NCI-H187 (cell line): ENCODE measurements at places on chromosomes 3 and 15.

DNA sequence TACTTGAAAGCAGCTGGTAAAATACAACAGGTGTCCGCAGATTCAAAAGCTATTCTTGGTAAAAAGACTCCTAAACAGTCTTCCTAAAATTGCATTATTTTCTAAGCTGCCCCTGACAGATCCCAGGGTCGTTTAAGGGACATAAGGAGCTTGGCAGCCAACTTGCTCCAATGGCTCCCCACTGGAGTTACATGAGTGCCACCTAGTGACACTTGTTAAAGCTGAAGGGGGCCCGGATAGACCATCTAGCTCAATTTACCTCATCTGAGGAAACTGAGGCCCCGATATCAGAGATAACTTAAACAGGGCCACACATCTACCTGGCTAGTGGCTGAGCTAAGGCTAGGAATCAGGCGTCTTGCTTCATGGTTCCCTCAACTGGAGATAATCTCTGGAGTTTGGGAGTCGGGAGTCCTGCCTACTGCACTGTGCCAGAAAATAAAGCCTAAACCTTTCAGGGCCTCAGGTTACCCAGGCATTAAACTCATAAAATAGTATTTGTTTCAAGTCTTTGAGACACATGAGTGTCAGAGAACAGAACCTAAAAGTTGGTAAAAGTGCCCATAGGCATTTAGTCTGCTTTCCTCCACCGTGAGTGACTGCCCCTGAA, 6.5 kb upstream of the TBC1D23 start:
- DNase-seq = no peak

- DNase-seq = no peak
Observed at GRCh38 chr3:156732261-156732660, 57.9 kb downstream of the TIPARP start.

GRCh38 chr3:16300881-16301359, 35.9 kb downstream of the OXNAD1 start:
- no peak for DNase-seq

GRCh38 chr3:14423197-14423743, 20.9 kb downstream of the SLC6A6 start:
- no peak for DNase-seq

DNA sequence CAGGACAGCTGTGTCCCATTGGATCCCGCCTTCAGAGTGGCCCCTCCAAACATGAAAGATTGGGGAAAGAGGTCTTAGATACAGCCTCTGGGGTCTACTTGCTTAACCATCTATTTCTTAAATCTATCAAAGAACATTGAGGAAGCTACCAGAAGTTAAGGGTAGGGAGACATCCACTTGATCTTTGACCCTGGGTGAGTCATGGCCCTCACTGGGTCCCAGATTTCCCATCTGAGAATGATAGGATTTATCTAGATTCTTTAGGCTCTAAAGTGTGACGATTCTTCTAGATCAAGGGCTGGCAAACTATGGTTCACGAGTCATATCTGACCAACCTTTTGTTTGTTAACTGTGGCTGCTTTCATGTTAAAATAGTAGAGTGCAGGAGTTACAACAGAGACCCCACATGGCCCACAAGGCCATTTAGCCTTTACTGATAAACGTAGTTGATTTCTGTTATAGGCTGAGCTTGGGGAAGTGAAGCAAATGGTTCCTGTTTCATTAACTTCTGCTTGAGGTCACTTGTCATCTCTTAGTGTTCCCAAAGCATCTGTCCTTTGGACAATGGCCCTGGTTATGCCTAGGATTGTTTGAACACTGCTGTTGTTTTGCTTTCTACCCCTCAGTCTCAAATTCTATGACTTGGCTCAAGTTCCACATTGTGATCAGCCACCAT, 8.0 kb downstream of the MUC13 start:
- DNase-seq = no peak

DNA sequence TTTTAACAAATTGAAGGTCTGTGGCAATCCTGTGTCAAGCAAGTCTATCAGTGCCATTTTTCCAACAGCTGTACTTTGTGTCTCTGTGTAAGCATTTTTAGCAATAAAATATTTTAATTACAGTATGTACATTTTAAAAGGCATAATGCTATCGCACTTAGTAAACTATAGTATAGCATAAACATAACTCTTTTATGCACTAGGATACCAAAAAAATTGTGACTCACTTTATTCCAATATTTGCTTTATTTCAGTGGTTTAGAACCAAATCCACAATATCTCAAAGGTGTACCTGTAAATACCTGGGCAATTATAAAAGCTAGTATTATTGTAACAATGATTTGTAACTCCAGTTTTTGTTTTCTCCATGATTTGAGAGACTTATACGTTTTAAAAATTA, 46.5 kb downstream of the FRMD5 start:
- DNase-seq = no peak

DNA sequence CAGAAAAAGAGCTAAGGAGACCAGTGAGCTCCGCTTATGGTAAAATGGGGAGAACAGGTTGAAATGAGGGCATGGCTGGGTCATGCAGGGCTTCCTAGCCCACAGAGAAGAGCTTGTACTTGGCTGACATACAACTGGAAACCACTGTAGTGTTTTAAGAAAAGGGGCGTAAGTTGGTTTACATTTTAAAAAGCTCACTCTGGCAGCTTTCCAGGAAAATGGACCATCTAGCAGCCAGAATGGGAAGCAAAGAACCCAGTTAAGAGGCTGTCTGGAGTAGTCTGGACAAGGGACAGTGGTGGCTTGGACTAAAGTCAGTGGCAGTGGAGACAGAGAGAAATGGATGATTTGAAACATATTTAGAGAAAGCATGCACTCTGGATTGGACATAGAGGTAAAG, 1.9 kb downstream of the MORC1 start:
- no peak for DNase-seq

DNA sequence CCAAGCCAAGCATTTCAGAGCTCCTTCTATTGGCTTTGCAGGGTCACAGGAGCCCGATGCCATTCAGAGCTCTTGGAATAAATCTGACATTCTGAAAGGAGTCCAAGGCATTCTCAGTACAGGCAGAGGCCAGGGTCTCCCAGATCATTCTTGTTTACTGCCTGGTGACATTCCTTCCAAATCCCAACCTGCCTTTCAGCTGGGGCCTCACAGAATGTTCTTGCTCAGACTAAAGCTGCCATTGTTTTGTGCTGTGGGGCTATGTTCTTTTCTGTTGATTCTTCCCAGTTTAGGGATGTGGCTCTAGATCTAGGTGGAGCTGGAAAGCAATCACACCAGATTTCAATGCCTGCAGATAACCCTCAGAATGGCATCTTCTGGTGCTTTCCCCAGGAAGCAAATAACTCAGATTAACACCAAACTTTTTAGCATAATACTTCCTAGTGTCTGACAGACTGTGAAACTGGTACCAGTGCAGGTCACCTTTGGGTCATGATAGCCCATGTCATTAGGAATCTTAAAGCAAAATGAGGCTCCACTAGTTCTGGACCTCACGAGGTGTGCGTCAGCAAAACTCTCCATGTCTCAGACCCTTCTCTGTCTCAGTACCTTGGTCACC, 166.9 kb downstream of the CHST2 start:
- no peak for DNase-seq

GRCh38 chr15:78243058-78243457, 8.7 kb upstream of the ACSBG1 start:
- DNase-seq = no peak

DNA sequence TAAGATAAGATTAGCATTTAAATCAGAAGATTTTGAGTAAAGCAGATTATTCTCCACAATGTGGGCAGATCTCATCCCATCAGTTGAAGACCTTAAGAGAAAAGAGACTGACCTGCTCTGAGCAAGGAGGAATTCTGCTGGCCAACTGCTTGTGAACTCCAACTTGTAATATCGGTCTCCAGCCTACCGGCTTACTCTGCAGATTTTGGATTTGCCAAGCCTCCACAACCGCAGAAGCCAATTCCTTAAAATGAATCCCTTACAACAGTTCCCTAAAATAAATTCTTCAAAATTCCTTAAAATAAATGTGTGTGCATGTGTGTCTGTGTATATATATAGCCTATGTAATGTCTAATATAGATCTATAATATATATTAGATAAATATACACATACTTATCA, 107.4 kb upstream of the KLF13 start:
- no peak for DNase-seq

GRCh38 chr3:160434071-160434470, 15.5 kb downstream of the TRIM59 start:
- DNase-seq = no peak

DNA sequence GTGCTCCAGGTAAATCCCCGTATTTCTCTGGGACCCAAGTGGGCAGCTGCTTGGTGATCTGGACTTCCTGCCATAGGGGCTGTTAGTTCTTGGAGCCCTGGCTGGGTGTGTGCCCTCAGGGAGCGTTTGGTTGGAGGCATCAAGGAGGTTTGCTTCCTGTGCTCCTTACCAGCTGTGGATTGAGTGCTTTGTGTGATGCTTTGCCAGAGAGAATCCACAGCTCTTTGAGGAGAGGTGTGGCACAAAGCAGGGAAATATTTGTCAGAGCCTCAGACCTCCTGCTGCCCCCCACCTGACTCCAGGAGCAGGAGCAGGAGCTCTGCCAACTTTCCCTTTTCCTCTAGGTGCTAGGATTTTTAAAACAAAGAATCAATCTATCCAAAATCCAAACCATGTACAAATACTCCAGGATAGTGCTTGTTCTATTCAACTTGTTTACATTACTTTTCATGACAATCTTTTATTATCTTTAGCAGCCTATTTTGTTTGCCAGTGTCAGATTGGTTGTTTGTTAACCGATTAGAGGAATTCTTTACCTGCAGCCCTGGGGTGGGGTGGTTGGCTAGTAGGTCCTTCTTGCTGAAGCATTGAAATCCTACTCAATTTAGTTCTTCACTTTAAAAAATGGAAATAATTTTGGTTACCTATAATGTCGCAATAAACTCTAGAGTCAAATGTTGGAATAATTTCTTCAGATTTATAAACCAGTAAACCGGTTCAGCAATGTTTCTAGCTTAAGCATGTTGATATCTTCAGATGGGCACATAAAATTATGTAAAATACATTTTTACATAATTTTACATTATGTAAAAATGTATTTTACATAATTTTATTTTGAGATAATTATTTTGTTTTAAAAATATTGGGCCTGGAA, 2.5 kb downstream of the CTDSPL start:
- DNase-seq = no peak

DNA sequence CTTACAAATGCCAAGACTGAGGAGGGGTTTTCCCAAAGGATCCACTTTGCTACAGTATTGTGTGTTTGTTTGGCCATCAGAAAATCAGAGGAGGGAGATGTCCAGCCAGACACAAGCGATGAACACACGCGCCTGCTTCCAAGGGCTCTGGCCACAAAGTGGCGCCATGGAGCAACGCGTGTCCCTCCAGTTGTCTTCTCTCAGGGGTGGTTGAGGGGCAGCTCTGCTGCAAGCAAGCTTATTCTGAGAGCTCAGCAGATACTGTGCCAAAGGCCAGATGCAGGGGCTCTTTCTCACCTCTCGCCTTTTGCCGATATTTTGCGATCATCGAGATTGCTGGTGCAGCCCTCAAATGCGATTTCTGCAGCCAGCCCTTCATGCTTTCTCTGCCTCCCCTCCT, 88.9 kb upstream of the OSBPL11 start:
- no peak for DNase-seq

DNA sequence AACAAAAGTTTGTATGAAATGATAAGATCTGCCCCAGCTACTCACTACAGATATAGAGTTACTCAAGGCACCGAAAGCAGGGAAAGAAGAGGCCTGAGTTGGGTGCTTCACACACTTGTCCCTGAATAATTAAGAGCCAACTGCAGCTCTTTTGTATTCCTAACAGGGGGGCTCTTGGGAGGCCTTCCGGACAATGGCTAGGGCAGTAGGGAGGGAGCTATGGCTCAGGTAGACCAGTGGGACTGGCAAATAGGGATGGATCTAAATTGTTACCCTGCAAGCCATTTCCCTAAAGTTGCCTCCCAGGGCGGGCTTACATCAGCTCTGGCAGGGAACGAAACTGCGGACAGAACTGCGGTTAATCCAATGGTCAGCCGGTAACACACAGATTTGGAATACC, 6.2 kb downstream of the SEMA5B start:
- DNase-seq = no peak

DNA sequence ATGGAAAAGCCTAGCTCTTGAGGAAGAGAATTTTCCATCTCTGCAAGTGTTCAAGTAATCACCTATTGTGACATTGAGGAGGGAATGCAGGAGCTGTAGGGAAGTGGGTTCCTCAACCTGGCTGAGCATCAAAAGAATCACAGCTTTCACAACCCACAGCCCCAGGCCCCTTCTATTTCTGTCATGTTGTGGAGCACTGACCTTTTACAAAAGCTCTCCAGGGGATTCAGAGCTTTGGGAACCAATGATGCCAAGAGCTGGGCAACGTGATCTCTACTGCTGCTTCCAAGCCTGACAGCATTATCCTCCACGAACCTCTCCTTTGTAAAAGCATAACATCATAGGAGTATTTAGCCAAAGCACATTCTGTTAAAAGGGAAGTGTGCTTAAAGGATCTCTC, 231.1 kb downstream of the ADAMTS9 start:
- no peak for DNase-seq

- no peak for DNase-seq
Observed at GRCh38 chr15:50390554-50391264, 33.5 kb upstream of the USP8 start.

- DNase-seq = no peak
Observed at GRCh38 chr3:74426571-74426970, 187.9 kb downstream of the CNTN3 start.

- DNase-seq = no peak
Observed at GRCh38 chr3:105877336-105877910, 8.6 kb upstream of the CBLB start.

GRCh38 chr3:116863822-116864589, 154.4 kb downstream of the TUSC7 start:
- peak; percentile 4 for DNase-seq

- no peak for DNase-seq
Observed at GRCh38 chr3:28278918-28279317, 37.5 kb downstream of the CMC1 start.

DNA sequence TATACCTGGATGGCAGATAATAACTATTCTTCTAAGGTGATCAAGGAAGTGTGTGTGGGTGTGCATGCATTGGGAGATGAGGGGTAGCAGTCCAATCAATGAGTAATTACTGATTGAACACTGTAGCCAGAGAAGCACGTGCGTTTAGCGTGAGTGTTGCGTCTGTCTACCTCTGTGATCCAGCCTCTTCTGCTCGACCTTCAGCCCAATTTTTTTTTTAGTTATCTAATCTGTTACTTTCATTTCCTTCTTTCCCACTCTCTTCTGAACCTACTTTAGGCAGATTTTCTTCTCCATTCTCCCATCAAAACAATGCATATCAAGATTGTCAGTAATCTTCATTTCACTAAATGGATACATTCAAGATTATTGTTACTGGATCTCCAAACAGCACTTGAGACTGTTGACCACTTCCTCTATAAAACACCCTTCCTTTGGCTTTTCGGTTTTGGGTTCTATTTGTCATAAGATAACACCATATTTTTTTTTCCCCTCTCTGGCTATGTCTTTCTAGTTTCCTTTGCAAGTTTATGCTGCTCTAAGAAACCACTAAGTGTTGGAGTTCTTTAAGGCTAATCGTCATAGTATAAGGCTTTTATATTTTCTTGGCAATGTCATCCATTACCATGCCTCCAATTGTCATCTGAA, 41.0 kb downstream of the MCTP2 start:
- DNase-seq = no peak
